ENCODE measurements at places on chromosomes 3 and 15.

- peak; percentile 65 for DNase-seq
These were observed 2.6 kb downstream of the ATP8B4 start for GRCh38 chr15:50116477-50116876.

DNA sequence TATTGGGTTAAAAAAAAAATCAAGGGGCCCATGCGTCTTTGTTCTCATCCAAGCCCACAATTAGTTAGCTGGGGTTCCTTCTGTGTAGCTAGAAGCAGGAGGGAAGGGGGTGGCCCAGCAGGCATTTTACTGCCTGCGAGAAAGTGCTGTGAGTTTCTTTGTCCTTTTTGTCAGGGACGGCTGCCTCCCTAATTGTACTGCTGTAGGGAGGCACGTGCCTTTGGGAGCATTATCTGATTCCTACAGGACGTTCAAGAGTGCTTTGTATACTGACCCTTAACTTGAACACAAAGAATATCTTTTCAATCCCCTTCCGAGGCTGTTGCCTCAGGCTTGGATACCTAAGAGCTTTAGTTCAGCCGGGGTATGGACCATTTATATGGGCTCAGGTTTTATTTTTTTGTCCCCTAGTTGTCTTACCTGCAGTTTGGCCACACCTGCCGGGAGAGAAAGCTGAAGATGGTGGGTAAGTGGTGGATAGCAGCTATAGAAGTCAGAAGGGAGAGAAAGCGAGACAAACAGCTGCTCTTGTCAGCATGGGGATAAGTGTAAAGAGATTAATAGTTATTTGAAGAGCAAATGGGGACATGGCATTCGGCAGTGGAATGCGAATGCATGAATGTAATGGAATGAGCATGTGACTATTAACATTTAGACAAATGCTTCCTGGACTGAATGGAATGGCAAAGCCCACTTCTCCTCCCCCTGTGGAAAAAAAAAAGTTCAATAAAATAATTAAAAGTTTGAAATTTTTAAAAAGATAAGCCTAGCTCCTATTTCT is 175.2 kb downstream of the TP63 start:
- no peak for DNase-seq

DNA sequence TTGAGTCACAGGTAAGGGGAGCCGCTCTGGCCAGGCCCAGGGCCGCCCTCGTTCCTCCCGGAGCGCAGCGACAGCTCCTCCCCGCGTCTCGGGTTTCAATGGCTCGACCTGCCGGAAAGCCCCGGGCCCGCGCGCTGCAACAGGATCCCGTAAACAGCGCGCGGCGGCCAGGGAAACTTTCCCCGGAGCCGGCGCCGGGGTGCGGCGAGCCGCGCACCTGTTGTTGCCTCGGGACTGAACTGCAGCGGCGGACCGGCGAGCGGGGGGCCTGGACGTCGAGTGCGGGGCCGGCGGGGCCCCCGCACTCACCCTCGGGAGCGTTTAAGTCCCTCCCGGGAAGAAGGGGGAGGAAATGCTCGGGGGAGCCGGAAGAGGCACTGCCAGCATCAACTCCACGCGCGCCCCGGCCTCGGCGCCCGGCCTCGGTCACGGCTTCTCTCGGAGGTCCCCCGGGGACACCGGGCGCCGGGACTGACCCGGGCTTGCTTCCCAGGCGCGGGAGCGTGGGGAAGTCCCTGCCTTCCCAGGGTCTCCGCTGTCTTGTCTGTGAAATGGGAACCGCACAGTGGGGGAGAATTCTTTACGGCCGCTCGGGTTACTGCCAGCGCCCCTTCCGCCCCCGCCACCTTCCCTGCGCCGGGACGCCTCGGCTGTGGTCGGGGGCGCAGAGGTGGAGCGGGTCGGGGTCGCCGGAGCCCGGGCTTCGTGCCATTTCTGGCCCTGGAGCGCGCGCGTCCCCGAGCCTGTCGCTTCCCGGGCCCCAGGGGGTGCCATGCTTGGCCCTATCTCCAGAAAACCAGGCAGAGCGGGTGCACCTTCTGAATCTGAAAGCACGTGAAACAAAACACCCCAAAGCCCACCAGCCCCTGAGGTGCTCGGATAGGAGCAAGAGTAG is 7.5 kb upstream of the PGPEP1L start:
- peak; percentile 82 for DNase-seq

- no peak for DNase-seq
These were observed 7.5 kb downstream of the IQSEC1 start for GRCh38 chr3:13065727-13066126.

DNA sequence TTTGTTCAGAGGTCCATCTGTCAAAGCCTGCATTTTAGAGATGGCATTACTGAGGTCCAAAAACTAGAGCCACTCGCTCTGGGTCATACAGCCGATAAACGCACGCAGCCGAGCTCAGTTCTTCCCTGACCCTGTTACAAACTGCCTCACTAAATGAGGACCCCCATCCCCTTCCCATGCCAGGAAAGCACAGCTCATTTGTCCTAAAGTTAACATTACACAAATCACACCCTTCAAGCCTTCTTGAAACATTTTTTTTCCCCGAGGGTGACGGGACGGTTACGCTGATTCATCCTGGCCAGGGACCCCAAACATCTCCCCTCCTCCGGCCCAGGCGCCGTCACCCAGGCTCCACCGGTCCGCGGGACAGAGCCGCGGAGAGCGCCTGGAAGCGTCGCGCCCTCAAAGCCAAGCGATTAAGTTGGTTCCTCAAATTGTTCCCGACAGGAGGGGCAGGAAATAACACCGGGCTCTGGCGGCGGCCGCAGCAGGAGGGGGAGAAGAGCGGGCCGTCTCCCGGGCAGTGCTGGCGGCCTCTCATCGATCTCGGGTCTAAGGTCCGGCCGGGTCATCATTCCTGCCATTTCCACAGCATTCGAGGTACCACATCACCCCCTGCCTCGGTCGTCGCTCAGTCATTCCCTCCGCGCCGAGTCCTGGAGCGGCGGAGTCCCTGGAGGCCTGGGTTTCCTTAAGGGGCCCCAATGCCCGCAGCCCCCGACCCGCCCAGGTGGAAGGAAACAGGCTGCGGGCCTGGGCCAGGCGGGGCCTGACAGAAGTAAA is 619 bp upstream of the CMTM8 start:
- DNase-seq = peak; percentile 69

GRCh38 chr3:52226229-52226817 is 878 bp upstream of the TLR9 start:
- DNase-seq = no peak

DNA sequence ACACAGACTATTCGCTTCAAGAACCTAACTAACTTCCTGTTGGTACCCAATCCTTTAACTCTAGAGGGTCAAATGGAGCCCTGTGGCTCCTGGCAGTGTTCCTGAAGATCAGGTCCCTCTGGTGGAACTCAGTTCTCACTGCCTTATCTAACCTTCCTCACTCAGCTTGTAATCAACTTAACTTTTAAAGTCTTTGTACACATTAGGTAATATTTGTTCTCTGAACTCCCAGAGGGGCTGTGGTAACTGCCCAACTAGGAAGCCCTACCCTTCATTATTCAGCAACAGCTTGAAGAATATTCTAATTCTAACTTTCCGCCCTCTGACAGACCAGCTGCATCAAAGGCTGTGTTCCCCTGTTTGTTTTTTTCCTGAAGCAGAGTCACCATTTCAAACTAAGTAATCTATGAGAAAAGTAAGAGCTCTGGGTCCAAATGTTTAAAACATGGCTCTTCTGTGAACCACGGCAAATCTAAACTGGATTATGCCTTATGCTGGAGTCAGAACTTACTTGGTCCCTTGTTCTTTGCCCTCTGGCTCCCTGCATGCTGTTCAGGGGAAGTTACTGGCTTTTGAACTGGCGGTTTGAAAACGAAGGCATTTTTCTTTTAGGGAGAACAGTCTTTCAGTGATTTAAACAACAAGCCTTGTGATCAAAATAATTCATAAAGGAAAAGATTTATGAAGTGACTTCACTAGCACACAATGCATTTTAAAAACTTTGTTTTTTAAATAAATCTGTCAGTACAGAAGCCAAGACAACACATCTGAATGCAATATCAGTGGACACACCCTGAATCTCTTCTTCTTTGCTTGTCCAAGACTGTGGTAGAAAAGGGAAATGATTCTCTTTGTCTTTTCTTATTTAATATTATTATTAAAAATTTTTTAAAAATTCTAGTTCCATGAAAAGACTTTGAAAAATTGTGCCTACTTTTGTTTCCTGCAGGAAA is 365.6 kb downstream of the TIGIT start:
- DNase-seq = no peak

DNA sequence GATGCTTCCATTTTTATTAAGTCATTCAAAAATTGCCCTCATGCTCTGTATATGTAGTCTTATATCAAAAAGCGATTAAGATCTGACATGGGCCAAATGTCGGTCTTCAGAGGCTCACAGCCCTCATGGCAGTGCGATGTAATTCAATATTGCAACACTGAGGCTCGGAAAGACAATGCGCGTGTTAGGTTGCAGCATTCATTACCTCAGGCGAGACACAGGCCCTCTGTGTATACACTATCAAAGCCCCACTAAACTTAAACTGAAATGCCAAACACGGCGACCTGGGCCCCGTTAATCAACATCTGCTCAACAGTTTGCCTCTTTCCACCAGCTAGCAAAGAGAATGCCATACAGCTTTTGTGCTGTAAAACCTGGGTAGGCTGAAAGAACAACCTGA is 413.4 kb downstream of the ERC2 start:
- no peak for DNase-seq

GRCh38 chr3:179794355-179794754 is 141.5 kb downstream of the USP13 start:
- no peak for DNase-seq

GRCh38 chr3:8458711-8459110 is 42.9 kb upstream of the LMCD1 start:
- no peak for DNase-seq

DNA sequence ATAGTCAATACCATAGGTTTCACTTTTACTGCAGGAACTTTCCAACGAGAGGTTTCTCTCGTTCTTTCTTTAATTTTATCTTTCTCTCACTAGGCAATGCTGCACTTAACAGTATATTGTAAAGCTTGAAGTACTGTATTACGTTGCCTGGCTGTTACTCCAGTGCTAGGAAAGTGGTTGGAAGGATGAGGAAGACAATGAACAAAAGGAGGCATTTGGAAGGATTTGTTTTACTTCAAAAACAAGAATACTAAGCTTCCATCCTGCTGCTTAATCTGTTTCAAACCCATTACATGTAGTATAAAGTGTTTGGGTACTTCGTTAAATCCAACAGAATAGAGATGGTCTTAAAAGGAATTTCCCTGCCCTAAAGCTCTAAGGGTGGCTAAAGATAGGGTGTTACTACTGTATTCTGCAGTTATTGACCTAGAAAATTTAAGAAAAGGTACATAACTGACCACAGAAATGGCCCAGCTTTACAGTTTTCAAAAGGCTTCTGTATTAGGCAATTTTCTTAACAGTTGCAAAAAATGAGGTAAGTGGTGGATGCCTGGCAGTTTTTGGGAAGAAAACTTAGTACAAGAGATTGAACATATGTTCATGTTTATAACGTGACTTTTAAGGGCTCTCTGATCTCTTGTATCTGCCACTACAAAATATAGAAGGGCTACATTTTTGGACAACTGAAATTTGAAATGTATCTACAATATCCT is 785 bp upstream of the IFT57 start:
- no peak for DNase-seq

DNA sequence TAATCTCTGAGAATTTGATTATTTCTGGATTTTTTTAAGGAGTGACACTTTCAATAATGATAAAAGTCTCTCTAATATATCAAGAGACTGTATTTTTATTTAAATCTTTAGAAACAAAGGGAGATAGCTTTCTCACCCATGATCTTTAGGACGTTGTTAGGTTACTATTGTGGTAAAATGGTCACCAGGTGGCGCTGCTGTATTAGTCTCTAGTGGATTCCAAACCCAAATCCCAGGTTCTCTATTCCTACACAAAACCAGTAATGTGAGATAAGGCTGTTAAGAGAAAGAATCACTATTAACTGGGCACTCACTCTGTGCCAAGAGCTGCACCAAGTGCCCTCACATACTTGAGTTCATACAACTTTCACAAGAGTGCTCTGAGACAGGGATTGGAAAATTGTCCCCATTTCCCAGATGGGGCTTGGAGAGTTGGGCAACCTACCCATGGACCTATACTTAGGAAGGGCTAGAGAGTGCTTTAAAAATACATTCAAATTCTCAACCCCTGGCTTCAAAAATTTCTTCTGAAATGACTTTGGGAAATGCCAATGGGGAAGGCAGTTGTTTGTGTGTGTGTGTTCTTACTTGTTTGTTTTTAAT is 593.4 kb upstream of the TGFBR2 start:
- DNase-seq = peak; percentile 19

DNA sequence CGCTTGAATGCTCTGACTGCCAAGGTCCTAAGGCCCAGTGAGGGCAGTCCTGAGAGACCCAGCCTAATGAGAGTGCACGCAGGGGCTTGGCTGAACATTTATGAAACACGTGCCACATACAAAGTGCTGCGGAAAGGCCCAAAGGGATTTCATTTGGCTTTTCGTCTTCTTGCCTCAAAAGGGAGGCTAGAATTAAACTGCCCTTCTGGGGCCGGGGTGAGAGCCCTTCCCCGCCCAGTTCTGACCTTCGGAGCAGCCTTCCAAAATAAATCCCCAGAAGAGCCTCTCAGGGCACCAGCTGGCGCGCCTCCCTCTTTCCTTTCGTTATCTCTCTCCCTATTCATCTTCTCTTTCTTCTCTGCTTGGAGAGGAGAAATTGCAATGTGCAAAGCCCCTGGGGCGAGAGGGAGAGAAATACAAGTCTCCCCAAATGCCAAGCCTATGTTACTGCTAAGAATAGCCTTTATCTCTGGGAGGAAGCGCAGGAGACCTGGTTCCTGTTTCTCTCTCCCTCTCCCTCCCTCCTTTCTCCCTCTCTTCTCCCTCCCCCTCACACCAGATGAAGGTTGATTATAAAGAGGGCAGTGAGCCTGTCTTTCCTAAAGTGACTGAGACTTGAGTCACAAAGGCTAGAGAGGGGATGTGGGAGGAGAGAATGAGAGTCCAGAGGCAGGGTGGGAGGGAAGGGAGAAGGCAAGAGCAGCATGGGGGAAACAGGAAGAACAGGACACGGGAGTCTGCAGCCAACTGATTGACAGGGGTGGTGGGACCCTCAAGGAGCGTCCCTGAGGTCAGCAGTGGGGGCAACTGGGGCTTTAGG is 36.7 kb upstream of the NDUFB4 start:
- peak; percentile 69 for DNase-seq

DNA sequence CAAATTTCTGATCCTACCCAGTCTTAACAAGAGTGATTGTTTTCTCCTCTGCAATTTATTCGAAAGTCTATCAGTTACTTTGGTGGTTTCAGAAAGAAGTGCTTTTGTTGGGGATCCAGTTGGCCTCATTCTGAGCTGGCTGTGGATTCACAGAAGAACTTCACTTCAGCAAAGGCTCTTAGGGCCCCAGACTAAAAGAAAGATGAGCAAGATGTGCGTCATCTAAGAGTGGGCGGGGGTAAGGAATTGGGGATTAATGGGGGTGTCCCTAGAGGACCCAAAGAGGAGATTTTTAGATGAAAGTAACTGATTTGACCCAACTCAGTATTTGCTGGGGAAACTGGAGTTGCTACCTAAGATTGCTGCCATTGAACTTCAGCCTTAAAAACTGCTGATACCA is 63.9 kb upstream of the TSEN2 start:
- DNase-seq = no peak

GRCh38 chr15:62365795-62366442 is 200.8 kb upstream of the C2CD4B start:
- DNase-seq = peak; percentile 55
